Neural crest cell (in vitro differentiated cells): ENCODE measurements at places on chromosomes 11 and 22.

DNA sequence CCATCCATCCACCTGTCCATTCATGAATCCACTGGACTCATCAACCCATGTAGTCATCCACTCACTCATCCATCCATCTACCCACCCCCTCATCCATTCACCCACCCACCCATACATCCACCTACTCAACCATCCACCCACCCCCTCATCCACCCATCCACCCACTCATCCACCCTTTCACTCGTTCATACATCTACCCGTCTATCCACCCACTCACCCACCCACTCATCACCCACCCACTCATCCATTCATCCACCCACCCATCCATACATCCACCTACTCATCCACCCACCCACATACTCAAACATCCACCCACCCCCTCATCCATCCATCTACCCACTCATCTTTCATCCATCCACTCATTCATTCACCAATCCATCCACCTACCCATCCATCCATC lies 37.7 kb downstream of the RTL6 start:
- no peak for DNase-seq

GRCh38 chr11:108662700-108663099 lies 2.2 kb upstream of the DDX10 start:
- no peak for DNase-seq

DNA sequence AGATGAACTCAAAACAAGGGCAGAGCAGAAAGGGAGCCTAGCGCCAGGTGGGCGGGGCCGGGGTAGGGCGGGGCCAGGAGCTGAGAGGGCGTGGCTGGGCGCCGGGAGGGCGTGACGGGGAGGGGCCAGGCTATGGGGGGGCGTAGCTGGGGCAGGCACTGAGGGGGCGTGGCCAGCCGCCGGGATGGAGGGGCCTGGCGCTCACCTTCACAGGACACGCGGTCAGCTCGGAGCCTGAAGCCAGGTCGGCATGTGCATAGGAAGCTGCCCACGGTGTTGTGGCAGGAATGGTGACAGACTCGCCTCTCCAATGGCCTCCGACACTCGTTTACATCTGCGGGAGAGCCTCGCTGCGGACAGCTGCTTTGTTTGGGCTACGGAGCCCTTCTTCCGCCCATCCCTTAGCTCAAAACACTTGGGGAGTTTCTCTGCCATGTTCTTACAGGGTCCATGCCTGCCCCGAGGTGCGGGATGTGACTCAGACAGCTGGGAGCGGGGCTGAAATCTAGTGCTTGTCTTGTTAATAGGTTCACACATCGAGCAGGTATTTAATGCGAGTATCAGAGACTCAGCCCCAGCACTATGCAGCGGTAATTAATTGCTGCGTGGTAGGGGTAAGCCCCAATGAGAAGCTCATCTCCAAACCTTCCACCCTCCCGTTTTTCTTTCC lies 13.4 kb downstream of the VWCE start:
- DNase-seq, result peak; percentile 56

DNA sequence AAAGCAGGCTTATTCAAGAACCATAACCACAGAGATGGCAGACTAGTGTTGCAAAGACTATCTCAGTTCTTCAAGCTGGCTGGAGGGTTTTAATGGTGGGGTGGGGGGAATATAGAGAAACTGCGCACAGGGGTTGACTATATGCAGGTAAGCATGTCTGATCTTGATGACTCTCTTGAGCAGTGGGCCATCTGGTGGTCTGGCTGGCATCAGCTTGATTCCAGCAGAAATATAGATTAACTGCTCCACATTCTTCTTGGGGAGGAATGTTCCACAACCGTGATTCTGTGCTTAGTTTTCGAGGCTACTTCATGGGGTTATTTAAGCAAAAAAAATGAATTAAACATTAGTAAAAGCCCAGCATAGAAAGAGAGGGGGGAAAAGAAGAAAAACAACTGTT lies 158.8 kb upstream of the PGR start:
- DNase-seq, result no peak

DNA sequence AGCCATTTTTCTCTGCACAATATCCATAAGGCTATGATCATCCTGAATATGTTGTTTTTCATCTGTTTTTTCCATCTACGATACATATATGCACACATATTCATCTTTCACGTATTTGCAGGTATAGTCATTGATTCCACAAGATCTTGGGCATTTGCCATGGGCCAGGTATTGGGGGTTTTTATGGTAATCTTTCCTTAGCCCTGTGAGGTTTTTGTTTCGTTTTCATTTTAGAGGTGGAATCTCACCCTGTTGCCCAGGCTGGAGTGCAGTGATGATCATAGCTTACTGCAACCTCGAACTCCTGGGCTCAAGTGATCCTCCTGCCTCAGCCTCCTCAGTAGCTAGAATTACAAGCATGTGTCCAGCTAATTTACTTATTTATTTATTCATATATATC lies 20.0 kb downstream of the CD6 start:
- DNase-seq, result no peak

DNA sequence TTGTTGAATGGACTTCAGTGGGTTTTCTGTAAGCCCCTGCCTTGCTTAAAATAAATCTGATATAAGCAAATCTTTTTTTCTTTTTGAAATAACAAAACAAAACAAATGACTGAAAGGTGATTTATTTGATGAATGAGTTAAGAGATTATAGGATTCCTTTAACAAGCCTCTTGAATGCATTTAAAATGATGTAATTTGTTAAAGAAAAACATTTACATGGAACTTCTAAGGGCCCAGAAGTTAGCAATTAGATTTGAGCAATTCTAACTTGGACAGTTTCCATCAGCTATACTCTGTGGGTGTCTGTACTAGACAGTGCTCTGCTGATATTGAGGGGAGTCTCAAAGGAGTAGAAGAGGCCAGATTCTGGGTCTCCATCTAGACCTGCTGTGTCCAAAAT lies 143.5 kb upstream of the RAG2 start:
- no peak for DNase-seq

- DNase-seq, result no peak
Measured at GRCh38 chr11:44861849-44862557, 88.7 kb downstream of the TP53I11 start.

GRCh38 chr11:34926101-34926830 lies 9.8 kb downstream of the PDHX start:
- DNase-seq, result no peak

DNA sequence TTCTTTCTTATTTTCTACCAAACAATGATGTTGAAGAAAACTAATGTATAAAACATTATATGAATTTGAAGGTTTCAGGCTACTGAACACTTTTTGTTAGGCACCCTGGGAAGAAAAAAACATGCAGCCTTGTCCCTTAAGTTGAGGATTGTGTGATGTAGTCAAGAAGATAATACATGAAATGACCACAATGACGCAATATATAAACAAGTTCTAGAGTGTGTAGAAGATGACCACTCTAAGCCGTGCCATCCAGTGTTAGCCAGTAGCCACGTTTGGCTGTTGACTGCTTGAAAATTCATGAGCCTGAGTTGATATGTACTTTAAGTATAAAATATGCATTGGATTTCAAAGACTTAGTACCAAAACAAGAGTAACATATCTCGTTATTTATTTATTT lies 16.2 kb downstream of the SWAP70 start:
- no peak for DNase-seq

DNA sequence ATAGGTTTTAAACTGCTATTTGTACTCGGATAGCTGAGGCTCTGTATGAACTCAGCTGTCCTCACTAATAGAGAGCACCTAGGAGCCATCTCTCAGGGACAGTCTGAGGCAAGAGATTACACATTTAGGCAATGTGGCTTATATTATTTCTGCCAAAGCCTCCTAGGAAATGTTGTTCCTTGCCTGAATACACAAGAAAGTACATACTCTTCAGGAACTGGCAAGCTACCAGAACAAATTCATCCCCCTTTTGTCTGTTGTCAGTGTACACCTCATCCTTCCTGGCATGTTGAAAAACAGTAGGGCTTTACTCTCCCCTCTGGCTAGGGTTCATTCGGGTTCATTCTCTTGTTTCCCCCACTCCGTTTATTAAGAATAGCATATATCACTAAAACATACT lies 615.9 kb upstream of the FAT3 start:
- DNase-seq, result no peak

DNA sequence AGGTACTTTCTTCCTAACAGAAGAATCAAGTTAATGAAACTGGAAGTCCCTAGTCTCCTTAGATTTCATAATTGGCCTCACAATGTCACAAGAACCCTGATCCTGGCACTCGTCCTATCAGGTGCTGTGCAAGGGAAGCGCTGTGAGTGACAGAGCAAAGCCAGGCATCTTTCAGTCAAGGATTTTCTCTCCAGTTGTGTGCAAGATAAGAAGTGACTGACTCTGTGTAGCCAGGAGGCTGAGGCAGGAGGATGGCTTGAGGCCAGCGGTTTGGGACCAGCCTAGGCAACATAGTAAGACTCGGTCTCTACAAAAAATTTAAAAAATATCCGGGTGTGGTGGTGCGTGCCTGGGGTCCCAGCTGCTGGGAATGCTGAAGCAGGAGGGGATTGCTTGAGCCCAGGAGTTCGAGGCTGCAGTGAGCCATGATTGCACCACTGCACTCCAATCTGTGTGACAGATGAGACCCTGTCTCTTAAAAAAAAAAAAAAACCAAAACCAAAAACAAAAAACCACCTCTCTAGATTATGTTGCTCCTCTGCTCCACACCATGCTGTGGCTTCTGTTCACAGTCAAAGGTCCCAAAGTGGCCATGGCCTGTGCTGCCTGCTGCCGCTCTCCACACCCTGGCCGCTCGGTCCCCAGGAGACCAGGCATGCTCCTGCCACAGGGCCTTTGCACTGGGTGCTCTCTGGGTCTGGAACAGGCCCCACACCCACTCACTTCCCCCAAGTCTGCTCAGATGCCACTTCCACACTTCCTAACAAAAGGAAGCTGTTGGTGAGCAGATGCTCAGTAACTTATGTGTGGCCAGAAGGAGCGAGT lies 54.2 kb upstream of the CLDN5 start:
- no peak for DNase-seq

GRCh38 chr11:13332124-13332523 lies 54.5 kb downstream of the BMAL1 start:
- DNase-seq, result no peak

DNA sequence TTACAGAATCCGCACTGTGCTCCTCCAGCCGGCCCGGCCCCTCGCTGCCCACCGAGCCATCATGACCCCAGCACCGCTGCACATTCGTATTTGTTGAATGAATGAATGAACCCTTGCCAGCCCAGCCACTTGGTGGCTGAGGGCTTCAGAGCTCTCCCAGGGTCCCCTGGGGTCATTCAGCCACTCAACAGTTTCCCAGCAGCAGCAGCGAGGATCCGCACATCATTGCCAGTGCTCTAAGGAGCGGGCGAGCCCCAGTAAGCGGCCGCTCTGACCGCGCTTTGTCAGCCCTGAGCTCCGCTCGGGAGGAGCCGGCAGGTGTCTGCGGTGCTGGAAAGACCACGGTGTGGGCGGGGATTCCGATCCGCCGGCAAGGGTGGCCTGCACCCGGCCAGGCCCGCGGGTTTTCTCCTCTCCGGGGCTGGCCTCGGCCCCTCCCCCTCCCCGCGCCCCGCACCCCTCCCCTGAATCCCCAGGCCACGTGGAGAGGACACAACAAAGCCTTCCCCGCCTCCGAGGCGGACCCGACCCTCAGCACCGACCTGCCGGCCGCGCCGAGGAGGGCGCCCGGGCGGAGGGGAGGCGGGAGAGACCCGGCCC lies 563 bp downstream of the BID start:
- DNase-seq, result peak; percentile 54

DNA sequence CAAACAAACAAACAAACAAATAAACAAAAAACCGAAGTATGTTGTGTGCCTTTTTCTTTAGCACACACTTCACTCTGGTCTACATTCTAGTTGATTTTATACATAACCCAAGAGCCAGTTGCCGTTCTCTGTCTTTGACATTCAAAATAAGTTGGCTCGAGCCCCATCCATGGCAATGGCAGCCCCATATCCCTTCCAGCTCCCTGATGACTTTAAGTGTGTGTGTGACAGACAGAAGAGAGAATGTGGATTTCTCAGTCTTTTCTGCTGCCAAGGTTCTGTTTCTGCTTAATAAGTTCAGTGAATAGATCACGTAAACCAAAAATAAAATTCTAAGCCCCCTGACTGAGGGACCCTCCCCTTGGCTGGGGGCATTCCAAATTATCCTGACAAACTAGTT lies 100.6 kb upstream of the TENM4 start:
- DNase-seq, result no peak

GRCh38 chr11:67053896-67054329 lies 2.7 kb upstream of the RHOD start:
- peak; percentile 53 for DNase-seq

GRCh38 chr11:73950869-73951710 lies at the start of gene DNAJB13:
Gene DNAJB13, plus strand, starts transcription at chr11:73951026. Its CDS starts 44 bp downstream, at chr11:73951070.
- peak; percentile 47 for DNase-seq

GRCh38 chr11:27447288-27448183 lies 25.1 kb downstream of the LGR4 start:
- no peak for DNase-seq
